ENCODE measurements at places on chromosomes 16 and 17. TPM values are rescaled to one million over a fixed set of nuclear protein-coding genes. Genes with fewer than 3 reads are reported as not detected.

DNA sequence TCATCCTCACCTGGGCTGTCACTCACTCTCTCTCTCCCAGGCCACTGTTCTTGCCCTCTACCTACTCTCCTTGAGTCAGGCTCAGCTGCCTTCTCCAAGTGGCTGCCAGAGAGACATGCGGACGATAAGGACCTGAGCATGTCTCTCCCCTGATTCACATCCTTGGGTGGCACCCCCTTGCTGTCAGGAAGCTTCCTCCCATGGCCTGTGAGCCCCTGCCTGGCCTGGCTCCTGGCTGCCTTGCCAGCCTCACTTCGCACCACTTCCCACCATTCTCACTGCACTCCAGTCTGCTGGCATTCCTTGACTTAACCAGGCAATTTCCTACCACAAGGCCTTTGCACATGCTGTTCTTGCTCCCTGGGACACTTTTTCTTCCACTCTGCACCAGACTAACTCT lies 2.7 kb upstream of the ALDH3A1 start:
- DNase-seq, result no peak
- no peak overlapping the region for H3K4me3 ChIP-seq
- H3K36me3 ChIP-seq, result peaks cover 4% of the 10 kb centered on the region
- H3K4me1 ChIP-seq, result peaks cover 36% of the 10 kb centered on the region

DNA sequence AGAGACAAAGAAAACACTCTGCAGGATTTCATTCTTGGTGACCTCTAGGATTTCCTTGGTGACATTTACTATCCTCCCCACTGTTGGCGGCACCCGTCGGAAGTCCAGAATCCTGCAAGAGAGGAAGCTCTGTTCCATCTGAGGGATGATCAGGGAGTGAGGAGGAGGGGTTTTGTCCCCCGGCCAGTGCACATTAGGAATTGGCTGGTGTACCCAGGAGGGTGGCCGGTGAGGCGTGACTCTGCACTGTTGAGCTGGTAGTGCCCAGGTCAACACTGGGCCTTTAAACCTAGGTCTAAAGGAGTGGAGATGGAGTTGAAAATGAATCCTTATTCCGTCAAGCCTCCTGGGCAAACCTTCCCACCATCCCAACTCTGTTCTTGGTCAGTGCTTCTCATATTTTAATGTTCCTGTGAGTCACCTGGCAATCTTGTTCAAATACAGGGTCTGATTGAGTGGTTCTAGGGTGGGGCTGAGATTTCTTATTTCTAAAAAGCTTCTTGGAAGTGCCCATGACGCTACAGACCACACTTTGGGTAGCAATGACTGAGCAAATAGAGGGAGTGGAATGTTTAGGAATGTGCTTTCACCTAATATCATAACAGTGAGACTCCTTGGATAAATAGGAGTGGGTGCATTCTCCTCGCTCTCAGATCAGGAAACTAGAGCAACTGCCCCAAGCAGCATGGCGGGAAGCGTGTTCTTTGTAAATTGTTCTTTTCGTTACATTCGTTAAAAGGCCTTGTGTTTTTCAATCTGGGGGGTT lies 30.7 kb downstream of the PRKAR1A start:
- DNase-seq, result no peak
- no peaks in the 10 kb centered on the region for H3K27me3 ChIP-seq
- no peak overlapping the region for H3K4me3 ChIP-seq
- H3K4me1 ChIP-seq, result no peaks in the 10 kb centered on the region

- no peak overlapping the region for H3K27ac ChIP-seq
- peak; percentile 50 for DNase-seq
- H3K27me3 ChIP-seq, result peaks cover 62% of the 10 kb centered on the region
- no peaks in the 10 kb centered on the region for H3K4me1 ChIP-seq
Measured at GRCh38 chr17:58200024-58200633, 7.6 kb downstream of the EPX start.

The CD300H gene
- total RNA-seq, result not detected

The SCARF1 gene
- 0.37 TPM for total RNA-seq
